ENCODE measurements at places on chromosomes 1 and 21.

- DNase-seq, result no peak
Measured at GRCh38 chr1:227774051-227774731, 39.0 kb downstream of the SNAP47 start.

- DNase-seq, result no peak
Measured at GRCh38 chr1:232440325-232441035, 189.5 kb downstream of the SIPA1L2 start.

- DNase-seq, result no peak
Measured at GRCh38 chr1:167092653-167093052, 1.2 kb upstream of the STYXL2 start.

DNA sequence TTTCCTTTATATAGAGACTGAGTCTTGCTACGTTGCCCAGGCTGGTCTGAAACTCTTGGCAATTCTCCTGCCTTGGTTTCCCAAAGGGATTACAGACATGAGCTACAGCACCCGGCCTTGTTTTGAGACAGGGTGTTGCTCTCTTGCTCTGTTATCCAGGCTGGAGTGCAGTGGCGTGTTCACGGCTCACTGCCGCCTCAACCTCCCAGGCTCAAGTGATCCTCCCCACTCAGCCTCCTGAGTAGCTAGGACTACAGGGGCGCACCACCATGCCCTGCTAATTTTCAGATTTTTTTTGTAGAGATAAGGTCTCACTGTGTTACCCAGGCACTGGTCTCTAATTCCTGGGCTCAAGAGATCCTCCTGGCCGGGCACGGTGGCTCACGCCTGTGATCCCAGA lies 14.8 kb downstream of the LCK start:
- DNase-seq, result no peak

GRCh38 chr1:168206111-168206510 lies 19.7 kb upstream of the SFT2D2 start:
- no peak for DNase-seq

DNA sequence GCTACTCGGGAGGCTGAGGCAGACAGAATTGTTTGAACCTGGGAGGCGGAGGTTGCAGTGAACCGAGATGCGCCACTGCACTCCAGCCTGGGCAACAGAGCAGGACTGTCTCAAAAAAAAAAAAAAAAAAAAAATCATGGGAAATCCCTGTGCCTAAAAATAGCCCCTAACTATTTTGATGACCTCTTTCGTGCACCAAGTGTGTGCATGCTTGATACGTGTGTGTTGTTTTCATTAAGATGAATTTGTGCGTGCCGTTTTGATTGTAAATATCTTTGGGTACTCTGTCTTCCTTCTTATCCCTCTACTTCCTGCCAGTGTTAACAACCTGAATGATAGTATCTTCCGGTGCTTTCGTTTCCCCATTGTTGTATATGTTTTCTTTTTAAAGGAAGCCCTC lies 9.8 kb downstream of the CACYBP start:
- DNase-seq, result no peak

GRCh38 chr1:33380811-33381210 lies 50.1 kb downstream of the PHC2 start:
- no peak for DNase-seq

DNA sequence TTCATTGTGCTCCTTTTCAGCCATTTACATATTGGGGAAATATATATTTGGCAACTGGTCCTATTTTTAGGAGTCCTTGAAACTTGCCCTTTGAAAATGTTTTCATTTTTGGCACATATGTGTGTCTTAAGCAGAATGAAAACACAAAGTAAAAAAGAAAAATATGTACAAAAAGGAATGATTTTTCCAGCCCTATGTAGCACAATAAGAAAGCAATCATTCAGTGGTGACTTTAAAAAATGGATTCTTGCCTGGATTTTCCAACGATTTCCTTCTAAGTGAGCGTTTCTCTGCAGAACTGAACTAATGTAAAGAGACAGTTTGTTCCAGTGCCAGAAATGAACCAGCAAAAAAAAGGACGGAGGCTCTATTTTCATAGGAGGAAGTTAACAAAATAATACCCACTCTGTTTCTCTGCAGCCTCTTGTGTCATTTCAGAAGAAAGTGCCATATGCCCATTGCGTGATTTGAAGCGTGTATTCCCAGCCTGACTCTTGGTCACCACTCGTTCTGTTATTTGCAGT lies 340.1 kb downstream of the SETD4 start:
- DNase-seq, result no peak

DNA sequence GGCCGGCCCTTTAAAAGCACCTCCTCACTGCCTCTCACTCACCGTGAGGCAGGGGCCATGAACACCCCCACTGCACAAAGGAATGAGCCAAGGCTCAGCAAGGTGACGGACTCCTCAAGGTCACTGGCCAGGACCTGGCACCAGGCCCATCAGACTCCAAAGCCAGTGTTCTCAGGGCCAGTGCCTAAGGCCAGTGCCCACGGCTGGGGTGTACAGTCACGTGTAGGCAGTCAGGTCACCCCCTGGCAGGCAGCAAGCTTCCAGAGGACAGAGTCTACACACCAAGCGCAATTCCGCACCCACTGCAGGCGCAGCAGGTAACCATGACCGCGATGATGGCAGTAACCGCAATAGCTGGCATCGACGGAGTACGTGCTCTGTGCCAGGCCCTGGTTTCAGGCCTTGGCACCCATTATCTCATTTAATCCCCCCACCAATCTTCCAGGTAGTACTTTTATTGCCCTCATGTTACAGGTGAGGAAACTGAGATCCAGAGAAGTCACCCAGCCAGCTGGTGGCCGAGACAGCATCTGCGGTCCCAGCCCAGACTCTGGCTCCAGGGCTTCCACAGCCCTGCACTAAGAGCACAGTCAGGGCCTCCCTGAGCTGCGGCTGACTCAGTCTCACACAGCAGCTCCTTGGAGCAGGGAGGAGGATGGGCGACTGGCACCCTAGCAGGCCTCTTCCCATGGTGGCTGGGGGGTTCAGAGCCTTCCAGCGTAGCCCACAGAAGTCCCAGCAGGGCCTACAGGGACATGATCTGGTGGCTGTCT lies 27.0 kb downstream of the RAP1GAP start:
- DNase-seq, result no peak

DNA sequence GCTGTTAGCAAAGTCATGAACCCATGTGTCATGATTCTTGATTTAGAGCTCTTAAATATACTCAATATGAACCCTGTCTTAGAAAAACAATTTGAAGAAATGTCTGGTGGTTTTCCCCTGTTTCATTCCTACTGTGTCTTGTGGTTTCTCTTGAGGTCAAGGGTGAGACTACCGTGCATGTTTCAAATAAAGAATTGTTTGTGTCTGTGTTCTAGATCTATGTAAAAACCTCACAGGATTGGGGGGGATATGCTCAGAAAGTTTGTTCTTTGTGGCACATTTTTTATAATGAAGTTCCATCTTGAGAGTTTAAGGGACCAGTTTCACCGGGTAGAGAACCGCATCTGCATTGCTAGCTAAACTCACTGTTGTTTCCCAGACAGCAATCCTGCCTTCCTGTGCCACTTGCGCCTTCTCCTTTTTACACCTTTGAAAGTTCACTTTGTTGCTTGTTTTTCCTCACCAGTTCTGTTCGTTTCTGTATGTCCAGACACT lies 30.9 kb upstream of the CACYBP start:
- DNase-seq, result no peak

- DNase-seq, result no peak
Measured at GRCh38 chr1:99751877-99752504, 14.4 kb downstream of the FRRS1 start.

GRCh38 chr21:33265664-33266049 lies 510 bp upstream of the IL10RB start:
- DNase-seq, result no peak

DNA sequence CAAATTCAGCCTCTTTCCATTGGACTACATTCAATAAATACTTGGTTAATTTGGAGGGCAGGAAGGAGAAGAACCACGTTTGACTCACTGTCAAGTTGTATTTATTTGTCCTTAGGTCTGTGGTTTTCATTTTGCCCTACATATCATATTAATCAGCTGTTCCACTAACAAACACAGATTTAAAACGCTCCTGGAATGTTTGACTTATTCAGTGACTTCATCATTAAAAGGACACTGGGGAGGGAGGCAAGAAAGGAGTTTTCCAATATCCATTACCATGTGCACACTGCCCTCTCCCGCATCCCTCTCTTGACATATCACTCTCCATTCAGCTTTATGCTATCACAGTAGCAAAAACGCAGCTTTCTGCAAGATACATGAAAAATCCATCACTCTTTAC lies 98.2 kb upstream of the C1orf87 start:
- DNase-seq, result no peak

DNA sequence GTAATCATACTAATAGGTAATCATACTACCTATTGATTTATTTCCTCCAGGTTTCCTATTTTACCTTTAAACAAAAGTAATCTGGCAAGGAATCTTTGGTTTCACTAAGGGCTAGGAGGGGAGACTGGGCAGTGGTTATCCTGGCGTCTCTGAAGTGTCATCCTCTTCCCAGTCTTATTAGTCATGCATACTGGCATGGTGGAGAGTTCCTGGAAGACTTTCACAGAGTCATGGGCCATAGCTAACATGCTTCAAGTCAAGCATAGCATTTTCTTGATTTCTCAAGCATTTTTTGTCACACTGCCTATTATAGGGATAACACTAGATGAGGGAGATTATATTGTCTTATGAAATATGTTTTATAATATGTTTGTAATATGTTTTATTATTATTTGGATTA lies 64.0 kb upstream of the ASB17 start:
- DNase-seq, result no peak

DNA sequence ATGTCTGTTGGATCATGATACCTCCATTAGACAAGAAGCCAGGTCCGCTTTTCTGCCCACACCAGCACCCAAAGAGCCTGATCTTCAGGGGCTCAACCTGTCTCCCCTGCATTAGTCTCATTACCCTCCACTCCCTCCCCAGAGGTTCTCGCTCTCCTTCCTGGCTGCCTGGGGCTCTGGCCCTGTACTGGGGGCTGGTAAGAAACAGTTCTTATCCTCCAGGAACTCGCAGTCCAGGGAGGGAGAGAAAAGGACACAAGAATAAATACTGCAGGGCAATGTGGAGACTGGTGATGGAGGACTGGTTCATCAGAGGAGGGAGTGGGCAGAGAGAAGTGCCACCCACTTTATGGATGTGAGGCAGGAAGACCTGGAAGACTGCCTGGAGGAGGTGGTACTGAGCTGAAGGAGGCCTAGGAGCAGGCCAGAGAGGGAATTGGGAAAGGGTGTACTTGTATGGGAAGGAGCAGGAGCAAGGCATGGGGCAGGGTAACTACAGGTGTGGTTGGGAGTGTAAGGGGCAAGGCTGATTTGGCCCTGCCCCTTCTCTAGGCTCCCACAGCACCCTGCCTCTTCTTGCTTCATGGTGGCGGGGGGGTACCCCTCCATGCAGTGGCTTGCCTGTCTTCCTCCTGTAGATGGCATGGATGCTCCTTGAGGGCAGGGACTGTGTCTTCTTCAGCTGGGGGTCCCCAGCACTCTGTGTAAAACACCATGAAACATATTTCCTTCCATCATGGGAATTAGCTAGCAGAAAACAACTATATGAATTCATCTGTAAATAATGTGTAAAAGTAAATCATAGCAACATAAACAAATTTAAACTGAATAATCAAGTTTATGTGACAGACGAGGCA lies 5.0 kb downstream of the LRRC71 start:
- no peak for DNase-seq

DNA sequence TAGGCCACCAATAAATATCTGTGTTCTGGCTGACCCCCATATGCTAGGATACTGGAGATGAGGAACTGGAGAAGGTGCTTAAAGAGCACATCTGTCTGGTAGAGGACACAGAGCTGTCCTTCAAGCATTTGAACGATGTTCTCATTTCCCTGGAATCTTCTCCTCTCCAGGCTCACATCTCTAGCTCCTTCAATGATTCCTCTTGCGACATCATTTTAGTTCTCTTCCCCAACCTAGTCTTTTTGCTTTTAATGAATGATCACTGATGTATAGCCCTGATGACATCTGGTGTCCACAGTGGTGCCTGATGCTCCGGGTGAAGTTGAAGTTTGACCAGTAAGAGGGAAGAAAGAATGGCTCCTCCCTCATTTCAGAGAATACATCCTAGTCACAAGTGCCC lies 80.8 kb upstream of the UBE2U start:
- DNase-seq, result no peak

DNA sequence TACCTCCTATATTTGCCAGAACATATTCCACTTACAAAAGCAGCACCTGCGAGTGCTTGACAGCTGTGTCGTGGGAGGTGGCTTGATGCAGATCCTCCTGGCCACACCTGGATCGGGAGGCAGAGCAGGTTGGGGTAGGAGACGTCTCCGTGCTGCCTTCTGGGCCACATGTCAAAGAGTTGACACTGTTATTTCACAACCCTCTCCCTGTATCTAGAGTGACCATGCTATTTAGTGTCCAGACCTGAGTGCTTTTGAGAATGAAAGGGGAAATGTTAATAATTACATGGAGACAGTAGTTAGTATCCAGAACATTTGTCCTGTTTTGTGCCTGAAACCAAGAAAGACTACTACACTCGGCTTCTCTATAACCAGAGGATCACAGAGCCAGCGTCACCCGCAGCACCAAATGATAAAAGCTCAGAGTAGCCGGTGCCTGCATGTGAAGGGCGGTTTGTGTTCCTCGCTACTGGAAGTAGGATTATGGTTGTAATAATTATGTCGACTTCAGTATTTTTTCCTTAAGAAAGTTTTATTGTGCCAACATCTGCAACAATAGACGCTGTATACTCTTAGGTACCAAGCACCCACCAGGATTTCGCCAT lies 77.1 kb downstream of the GALNT2 start:
- no peak for DNase-seq

GRCh38 chr21:29133796-29134195 lies 3.4 kb downstream of the MAP3K7CL start:
- DNase-seq, result no peak

GRCh38 chr1:10794724-10795275 lies 1.6 kb downstream of the CASZ1 start:
- DNase-seq, result no peak

- DNase-seq, result no peak
Measured at GRCh38 chr1:19165501-19165900, 44.6 kb downstream of the UBR4 start.

GRCh38 chr1:51189421-51190073 lies 46.5 kb upstream of the RNF11 start:
- peak; percentile 22 for DNase-seq
